ENCODE measurements at places on chromosomes 12 and 14.

DNA sequence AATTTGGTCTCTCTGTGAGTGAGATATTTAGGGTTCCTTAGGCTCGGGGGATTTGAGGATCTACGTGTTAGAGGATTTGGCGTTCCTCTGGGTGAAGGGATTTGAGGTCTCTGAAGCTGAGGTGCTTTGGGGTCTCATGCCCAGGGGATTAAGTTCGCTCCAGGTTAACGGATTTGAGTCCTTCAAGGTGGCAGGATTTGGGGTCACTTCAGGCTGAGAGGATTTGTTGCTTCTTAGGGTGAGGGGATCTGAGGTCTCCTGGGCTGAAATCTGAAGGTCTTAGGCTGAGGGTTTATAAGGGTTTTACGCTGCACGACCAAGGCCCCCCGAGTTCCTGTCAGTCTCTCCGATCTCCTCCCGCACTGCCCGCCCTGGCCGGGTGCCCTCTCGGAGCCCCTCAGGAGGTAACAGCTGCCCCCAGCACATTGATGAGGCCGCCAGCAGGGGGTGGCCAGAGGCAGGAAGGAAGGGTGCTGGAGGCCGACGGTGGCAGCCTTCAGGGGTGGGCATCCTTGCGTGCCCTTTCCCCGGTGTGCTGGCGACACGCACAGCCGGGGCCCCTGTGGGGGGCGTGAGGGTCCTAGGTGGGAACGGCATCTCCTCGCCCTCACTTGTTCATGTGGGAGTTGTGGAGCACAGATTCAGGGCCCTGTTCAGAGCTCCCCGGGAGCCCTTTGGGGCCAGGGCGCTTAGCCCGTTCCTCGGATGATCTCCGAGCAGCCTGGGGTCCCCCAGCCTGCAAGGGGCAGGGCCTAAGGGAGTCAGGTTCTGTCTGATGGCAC is 14.3 kb downstream of the CEP170B start:
- no peak for DNase-seq

- DNase-seq: no peak
These were observed 1.7 kb downstream of the ANGEL1 start for GRCh38 chr14:76810953-76811400.

DNA sequence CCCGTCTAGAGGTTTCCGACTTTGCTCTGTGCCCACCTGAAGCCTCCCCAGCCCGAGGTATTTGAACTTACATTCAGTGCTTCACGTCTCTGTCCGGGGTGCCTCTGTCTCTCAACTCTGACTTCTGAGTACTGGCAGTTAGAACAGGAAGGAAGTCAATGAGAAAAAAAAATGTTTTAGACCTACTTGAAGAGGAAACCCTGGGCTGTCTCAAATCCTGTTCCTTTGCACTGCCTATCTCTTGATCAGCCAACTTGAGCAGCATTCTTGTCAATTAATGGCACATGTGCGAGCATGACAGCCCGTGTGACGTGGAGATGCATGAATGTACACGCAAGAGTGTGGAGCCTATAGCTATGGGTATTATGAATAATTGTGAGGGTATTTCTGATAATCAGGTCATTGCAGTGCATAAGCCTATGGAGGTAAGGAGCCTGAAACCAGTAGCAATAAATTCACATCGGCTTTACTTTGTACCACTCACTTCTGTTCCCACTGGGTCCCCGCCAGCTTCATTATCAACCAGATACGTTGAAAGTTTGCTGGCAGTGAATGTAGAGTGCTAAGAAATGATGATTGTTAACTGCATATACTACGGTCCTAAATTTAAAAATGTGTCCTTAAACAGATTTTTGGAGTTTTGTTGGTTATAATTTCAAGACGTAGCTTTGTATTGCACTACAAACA is at the start of gene ARHGDIB:
ARHGDIB (minus strand) TSS at position 136 of the 687 bp plus-strand sequence. CDS start 10,889 bp downstream, outside the sequence.
- peak; percentile 65 for DNase-seq

DNA sequence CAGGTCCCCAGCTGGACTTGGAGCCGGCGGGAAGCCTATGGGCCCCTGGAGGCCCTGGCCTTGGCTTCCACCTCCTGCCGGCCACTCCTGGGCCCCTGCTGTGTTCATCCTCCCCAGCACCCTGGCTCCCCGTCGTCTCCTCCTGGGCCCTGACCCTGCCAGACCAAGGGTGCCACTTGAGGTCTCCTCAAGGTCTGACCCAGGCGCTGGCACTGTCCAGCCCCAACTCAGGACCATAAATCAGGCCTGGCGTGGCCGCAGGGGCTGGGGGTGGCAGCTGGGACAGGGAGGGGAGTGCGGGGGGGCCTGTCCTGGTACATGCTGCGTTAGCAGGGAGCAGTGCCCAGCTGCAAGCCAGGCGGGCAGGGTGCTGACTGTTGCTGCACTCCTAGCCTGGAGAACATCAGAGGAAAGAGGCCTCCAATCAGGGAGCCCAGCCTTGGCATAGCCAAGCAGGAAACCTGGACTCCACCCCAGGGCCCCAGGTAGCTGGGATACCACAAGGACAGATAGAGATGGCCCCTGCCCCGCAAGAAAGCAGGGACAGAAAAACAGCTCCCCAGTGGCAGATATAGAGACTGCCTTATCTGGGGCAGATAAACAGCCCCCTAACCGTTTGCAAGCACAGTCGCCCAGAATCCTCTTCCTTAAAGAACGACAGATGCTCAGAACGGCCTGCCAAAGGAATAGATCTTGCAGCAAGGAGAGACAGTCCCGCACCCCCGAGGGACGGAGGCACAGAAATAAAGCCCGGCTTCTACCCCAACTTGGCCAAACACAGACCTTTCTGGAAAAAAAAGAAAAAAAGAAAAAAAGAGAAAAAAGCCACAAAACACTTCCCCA is 6.5 kb upstream of the ATG101 start:
- no peak for DNase-seq

GRCh38 chr12:6582196-6582595 is 14.1 kb upstream of the NOP2 start:
- DNase-seq: no peak

DNA sequence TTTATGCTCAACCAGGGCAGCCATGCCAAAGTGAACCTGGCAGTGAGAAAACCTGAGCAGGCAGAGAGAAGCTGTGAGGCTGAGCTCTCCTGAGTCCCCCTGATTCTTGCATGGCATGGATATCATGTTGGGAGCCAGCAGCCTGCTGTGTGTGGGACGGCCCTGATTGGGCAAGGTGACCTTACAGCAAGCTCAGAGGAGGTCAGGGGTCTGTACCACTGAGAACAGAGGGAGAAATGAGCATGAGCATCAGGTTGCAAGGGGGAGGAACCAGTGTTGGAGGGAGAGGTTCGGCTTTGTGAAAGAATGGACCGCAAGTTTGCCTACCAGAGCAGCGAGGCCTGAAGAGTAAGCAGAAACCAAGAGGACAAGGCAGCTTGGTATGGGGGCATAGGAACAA is 59.1 kb upstream of the PTGR2 start:
- no peak for DNase-seq

DNA sequence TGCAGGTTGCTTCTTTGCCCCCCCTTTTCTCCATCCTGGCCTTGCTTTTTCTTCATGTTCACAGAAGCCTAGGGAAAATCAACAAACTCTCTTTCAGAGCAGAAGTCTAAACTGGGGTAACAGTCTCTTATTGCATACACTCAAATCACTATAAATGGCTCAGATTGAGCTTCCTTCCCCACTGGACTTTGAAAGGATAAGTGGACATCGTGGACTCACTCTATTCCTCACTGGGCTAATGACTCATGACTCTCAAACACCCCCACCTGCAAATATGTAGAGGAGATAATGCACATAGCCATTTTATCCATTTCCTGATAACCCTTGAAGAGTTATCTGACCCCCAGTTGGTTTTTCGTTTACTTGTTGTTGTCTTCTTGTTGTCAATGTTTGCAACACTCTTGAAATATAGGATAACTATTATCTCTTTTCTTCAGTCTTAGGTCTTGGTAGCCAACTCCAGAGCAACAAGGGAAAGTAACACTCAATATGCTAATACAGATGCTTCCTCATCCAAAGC is 221.3 kb downstream of the PIK3C2G start:
- DNase-seq: no peak

GRCh38 chr14:104451474-104451873 is 128.1 kb upstream of the C14orf180 start:
- DNase-seq: no peak

- no peak for DNase-seq
These were observed 5.5 kb downstream of the AMN start for GRCh38 chr14:102927878-102928411.

GRCh38 chr14:67955261-67955660 is 135.7 kb downstream of the RAD51B start:
- DNase-seq: no peak

DNA sequence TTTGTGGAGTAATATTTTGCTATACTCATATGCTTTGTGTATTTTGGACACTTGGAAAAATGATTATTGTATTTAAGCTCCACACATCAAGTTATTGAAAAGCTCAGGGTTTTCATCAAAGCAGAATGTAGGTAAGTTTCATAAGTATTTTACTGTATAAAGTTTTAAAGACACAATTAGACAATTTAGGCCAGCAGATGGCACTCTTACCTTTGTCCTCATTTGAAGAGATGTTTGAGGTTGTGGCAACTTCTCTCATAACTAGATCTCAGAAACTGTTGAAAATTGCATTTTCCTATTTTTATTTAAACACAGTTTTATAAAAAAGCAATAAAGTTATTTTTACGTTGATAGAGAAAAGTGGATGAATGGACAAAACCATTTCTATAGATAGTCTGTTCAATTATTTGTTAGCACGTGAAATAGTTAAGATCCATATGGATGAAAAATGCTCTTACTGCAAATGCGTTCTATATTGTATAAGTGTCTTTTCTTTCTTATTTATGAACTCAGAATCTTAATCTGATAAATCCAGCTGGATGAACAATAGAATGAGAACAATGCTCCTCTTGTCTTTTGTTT is 300.0 kb downstream of the AEBP2 start:
- no peak for DNase-seq

DNA sequence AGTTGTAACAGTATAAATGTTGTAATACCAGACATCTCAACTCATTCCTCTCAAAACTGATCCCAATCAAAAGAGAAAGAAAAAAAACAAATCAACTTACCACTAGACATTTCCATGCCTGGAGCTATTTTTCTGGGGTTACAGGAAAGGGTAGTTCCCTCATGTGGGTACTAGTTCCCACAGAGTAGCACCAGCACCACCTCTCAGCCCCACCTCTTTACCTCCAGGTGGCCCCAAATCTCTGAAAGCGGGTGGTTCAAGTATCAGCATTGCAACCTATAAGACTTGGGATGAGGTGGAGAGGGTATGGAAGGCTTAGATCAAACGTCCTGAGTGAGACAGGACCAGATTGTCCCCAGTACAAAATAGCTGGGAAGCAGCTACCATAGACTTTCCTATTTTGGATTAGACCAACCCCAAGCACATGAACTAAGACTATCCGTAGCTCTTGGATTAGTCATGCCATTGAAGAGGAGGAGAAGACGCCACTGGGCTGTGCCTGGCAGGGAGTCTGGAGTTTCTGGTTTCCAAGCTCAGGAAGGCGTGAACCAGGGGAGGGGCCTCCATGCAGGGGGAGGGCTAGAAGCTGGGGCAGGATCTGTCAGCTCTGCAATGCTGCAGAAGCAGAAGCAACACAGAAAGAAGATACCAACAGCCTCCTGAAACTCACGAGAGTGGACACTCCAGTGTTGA is at the start of gene SLC39A2:
SLC39A2 (plus strand) TSS at position 620 of the 693 bp plus-strand sequence. CDS start 154 bp downstream, outside the sequence.
- DNase-seq: no peak

Measured in CD8-positive, alpha-beta memory T cell (primary cell).